Left colon (tissue), 2 donors: ENCODE measurements at places on chromosomes 6 and 20. TPM values are rescaled to one million over a fixed set of nuclear protein-coding genes. Genes with fewer than 3 reads are reported as not detected.

DNA sequence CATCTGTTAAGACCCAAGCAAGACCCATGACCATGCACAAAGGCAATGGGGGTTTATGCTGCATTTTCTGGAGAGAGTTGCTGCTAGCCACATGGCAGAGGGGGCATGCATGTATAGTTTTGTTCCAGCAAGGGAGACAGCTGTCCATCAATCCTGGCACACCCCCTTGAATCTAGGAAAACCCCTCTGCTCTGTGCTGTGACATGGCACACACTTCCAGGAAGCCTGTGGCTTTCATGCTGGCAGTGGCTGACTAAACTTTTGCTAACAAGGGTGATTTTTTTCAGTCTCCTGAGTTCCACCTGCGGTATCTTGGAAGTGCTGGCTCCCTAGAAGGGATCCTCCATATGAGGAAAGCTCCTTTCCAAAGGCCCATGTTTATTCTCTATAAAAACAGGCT lies 9.1 kb upstream of the CST4 start:
- DNase-seq, result no peak

GRCh38 chr20:9200620-9201019 lies 131.7 kb downstream of the PLCB4 start:
- no peak for DNase-seq

DNA sequence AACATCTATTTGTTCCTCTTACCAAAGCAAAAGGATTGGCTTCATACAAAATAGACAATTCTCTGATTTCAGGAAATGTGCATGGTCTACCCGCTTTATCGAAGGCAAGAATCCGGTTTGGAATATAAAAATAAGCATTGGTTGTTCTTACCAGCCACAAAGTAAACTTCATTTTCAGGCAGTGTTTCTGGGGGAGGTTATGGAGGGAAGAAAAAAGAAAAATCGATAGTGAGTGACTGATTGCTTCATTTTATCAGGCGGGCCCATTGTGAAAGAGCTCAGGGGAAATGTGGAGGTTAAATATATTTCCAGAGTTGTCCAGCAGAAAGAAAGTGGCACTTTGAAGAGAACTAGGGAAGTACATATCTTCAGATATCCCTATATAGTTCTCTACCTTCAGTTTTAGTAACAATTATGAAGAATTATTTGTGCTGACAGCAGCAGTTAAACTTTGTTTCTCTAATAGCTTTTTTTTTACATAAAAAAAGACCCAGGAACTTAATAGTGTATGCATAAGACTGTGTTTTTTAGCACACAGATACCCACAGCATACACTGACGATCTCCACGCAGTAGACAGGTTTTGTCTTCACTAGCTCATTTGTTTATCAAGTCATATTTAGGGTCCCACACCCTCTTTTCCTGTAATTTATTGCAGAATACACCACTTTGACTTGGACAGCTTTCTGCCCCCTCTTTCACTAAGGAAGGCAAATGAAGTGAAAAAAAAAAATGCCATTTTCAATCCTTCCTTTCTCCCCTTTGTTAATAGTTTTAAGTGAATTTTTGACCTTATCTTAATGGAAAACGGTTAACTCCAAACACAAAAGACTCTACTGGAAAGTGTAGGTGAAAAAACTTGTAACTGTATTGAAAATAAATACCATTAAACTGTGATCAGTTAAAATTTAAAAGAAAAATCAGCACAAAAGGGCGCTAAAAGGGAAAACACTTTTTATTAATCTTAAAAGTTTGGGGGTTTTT lies 2.9 kb downstream of the POU3F2 start:
- no peak for DNase-seq

- no peak for DNase-seq
Measured at GRCh38 chr20:46203510-46203837, 85.4 kb downstream of the CD40 start.

- DNase-seq, result peak; percentile 39
Measured at GRCh38 chr6:137313928-137314855, 95.0 kb upstream of the IFNGR1 start.

DNA sequence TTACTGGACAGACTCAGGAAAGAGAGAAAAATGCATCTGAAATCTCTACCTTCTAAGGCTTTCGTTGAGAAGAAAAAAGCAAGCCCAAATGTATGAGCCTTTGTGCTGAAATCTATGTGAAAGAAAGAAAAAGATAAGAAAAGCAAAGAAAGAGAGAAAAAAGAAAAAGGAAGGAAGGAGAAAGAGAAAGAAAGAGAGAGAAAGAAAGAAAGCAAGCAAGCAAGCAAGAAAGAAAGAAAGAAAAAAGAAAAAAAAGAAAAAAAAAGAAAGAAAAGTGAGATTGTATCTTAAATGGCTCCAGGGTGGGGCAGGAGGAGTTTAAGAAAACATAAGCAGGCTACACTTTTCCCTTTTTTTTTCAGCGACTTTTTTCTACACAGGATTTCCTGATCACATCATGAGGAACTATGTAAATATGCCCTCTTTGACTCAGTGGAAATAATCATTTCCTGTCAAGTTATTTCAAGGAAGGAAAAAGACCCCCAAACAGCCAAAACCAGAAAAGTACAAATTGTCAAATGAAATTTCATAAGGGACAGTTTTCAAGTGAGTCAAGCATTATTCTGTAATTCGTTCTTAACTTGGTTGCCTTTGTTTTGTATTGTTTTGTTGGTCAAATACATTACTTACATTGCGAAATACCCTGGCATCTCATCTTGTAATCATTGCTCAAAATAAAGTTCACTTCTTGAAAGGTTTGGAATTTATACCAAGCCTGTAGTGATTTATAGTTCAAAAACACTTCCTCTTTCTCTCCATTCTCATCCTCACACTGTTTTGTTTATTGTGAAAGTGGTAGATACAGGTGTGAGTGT lies 79.5 kb upstream of the RNF217 start:
- DNase-seq, result no peak

DNA sequence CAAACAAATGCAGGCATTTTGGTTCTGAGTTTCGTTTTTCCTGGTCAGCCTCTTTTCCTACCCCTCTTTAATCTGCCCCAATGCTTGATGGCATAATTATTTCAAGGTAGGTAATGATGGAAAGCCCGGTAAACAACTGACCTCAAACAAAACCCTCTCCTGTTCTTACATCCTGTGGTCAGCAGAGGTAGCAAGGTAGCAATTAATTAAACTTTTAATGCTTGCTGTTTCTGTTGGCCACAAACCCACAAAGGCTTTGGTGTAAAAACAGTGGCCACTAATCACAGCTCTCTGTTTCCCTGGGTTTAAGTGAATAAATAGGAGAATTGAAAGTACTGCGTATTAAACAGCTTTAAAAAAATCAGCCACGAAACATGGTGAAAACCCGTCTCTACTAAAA lies 261.5 kb upstream of the SOX4 start:
- no peak for DNase-seq

DNA sequence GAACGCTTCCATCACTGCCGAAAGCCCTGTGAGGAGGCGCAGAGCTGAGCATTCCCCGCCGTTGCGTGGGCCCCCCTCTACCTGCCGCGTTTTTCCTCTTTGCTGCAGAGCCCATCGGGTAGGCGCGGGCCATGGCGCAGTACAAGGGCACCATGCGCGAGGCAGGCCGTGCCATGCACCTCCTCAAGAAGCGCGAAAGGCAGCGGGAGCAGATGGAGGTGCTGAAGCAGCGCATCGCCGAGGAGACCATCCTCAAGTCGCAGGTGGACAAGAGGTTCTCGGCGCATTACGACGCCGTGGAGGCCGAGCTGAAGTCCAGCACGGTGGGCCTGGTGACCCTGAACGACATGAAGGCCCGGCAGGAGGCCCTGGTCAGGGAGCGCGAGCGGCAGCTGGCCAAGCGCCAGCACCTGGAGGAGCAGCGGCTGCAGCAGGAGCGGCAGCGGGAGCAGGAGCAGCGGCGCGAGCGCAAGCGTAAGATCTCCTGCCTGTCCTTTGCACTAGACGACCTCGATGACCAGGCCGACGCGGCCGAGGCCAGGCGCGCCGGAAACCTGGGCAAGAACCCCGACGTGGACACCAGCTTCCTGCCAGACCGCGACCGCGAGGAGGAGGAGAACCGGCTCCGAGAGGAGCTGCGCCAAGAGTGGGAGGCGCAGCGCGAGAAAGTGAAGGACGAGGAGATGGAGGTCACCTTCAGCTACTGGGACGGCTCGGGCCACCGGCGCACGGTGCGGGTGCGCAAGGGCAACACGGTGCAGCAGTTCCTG lies 693 bp downstream of the FAM50B start:
- DNase-seq, result no peak

- no peak for DNase-seq
Measured at GRCh38 chr6:146149770-146150169, 120.9 kb downstream of the GRM1 start.

DNA sequence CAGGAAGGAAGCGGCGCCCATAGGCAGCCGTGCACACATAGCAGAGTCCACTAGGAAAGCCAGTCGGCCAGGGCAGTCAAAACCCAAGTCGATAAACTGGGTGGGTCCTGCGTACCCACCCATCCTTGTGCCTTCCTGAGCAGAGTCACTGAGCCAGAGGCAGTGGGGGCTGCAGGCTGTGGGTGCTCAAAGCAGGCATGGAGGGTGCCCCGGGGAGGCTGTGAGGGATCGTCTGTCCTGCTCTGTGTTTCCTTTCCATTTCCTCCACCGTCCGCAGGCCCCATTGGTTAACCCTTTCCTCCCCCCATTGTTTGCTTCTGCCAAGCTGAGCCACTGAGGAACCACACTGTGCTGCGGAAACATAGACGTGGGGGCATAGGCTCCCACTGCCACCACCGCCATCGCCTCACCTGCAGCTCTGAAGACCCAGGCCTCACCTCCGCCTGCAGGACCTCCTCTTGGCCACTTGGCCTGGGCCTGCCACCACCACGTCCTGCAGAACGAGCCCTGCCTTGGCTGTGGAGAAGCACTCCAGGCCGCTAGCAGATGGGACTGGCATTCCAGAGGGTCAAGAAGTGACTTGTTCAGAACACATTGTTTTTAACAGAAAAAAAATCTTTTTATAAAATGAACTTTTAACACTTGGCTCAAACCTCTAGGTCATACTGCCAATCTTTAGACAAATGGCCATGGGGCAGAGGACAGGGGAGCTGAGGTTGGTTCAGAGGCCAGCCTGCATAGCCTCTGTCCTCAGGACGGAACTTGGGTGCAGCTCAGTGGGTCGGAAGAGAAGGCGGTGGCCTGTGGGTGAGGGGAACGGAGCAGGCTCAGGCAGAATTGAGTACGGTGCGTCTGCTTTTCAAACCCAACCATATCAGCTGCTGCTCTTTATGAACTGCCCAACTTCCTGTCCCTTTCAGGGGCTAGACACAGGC lies 52.6 kb downstream of the TCP11 start:
- no peak for DNase-seq

- no peak for DNase-seq
Measured at GRCh38 chr6:137092018-137092417, 47.3 kb upstream of the IL20RA start.

DNA sequence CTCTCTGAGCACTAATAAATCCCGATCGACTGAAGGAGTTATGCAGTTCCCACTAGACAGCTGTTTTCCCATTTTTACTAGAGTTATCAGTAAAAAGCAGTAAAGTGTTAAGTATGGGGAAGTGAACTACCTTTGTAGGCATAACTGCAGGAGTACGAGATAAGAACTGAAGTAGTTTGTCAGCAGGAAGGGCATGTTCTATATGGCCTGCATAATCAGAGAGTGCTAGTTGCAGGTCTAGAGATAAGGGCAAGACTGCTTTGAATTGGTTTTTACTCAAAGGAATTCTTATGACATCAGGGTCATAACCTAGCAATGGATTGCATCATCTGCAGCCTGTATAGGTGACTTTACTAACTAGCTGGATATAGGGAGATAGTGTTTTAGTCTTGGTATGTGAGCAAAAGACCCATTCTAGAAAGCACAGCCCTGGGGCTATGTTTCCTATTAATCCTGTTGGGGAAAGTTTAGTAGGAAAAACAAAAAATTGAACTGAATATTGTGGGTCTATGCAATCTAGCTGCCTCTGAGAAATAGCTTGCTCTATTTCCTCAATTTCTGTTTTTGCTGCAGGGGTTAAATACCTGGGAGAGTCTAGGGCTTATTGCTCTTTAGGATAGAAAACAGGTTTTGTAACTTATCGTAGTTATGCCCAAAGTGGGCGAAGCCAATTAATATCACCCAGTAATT lies 22.6 kb upstream of the CRISP1 start:
- DNase-seq, result no peak

DNA sequence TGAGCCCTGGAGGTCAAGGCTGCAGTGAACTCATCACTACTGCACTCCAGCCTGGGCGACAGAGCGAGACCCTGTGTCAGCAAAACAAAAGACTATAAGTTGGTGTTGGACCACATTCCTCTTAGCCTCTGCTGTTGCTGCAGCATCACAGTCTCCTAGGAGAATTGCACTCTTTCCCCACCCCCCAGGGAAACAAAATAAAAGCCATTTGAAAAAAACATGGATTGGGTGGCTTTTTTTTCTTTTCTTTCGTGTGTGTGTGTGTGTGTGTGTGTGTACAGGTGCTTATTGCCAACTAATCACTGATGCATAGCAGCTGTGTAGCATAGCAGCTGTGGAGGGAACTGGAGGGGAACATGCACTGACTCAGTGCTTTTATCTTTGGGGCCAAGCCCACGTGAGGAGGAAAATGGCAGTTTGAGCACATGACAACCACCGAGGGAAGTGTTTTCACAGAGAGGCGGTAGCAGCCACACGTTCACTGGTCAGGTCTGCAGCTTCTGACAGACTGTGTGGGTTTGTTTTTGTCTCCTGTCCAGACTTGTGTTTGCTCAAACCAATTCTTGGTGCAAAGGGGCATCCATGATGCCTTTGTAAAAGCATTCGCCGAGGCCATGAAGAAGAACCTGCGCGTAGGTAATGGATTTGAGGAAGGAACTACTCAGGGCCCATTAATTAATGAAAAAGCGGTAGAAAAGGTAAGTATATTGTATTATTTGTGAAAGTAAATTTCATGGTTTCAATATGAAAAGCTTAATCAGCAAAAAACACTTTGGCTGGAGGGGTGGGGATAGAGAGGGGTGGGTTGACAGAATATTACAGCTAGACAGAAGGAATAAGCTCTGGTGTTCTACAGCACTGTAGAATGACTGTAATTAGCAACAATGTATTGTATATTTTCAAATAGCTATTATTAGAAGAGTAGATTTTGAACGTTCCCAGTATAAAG lies 27.7 kb downstream of the ALDH5A1 start:
- DNase-seq, result no peak

GRCh38 chr20:48120120-48120519 lies 334.8 kb upstream of the SULF2 start:
- no peak for DNase-seq

PTK6 gene
- 85.7 TPM for total RNA-seq

LCA5 gene
- 0.40 TPM for total RNA-seq

NRSN1 gene
- 0.45 TPM for total RNA-seq

POU5F1 gene
- total RNA-seq, result 6.3 TPM

GABRR1 gene
- total RNA-seq, result 0.11 TPM

C6orf47 gene
- total RNA-seq, result 36.3 TPM

OPRL1 gene
- total RNA-seq, result 0.17 TPM
